ENCODE measurements at places on chromosomes 4 and X.

- no peak for DNase-seq
Observed at GRCh38 chr4:43758836-43759235, 689.8 kb downstream of the KCTD8 start.

DNA sequence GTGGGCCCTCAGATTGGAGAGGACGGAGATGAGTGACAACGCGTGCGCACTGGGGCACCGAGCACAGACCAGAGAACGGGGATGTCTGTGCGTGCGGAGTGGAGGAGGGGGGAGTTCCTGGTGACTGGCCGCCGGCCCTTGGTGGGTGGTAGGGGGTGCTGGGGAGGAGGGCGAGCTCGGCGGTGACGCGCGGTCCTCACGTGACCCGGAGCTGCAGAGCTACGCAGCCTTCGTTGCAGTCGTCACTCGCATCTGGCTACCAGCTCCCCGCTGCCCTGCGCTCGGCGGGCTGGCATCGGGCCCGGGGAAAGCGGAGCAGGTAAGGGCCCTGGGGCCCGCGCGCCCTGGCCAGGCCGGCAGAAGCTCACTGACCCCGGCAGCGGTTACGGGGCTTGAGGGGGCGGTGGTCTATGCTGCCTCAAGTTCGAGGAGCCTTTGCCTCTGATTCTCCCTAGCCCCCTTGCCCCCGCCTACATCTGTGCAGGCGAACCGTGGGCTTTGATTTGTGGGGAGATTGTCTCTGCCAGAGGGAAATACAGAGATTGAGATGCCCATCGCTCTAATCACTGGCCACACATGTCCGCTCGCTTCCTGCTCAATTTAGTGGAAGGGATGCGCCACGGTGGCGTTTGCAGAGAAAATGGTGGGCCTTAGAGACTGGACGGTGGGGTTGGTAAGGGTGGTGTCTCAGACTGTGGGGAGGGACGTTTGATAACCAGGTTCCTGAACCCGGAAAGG is at the start of gene ARMCX4:
ARMCX4 (plus strand) TSS at position 245 of the 738 bp plus-strand sequence. CDS start 3,134 bp downstream, outside the sequence.
- DNase-seq = no peak

GRCh38 chr4:68905939-68906779 is 45.4 kb downstream of the UGT2A3 start:
- DNase-seq = no peak

- DNase-seq = no peak
Observed at GRCh38 chr4:87038837-87039615, 104.2 kb downstream of the AFF1 start.

DNA sequence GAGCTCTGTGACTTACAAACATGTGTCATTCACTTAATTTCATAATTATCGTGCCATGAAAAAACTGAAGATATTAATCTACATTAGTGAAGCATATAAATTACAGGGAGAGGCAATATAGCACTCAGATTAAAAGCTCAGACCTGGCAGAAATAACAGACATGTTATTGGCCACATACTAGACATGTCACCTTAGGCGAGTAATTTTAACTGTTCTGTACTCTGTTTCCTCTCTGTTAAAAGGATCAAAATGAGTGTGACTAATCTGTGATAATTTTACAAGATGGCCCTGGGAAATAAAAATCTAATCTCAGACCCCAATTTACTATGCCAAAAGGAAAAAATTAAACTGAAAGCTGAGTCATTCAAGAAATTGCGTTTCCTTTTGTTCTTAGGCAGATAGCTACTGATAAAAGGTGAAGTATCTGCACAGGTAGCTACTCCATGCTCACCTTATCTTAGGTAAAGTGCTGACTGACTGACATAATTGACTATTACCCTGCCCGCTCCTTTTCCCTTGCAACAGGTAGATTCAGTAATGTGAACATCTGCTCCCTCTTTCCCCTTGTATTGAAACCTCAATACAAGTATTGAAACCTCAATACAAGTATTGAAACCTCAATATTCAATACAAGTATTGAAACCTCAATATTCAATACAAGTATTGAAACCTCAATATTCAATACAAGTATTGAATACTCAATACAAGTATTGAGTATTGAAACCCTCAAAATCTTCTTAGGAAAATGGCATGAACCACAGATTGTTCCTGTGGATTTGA is 33.2 kb downstream of the RELL1 start:
- no peak for DNase-seq

GRCh38 chr4:145498430-145498829 is 16.8 kb downstream of the SMAD1 start:
- DNase-seq = no peak

- no peak for DNase-seq
Observed at GRCh38 chr4:123616951-123617461, 220.4 kb downstream of the SPRY1 start.

DNA sequence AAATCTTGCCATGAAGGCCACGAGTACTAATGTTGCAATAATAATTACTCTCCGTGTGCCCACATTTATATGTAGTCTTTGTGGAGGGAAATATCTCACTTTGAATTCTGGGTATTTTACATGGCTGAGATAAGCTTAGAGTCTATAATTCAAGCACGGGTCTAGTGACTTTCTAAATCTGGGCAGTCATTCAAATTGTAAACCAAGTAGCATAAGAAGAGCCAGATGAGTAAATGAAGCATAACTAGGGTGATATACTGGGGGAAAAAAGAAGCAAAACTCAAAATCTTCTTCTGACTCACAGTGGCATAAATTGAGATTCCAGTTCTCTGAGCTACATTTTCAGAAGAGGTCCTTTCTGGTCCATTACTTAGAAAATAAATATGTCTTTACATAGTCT is 53.0 kb downstream of the MAPK10 start:
- no peak for DNase-seq

GRCh38 chr4:120873554-120873953 is 49.0 kb downstream of the PRDM5 start:
- no peak for DNase-seq

GRCh38 chr4:101208171-101208570 is 139.2 kb downstream of the PPP3CA start:
- DNase-seq = no peak

- no peak for DNase-seq
Observed at GRCh38 chr4:35793045-35793722, 451.1 kb downstream of the ARAP2 start.

GRCh38 chr4:152106113-152106763 is 345.4 kb upstream of the GATB start:
- no peak for DNase-seq

DNA sequence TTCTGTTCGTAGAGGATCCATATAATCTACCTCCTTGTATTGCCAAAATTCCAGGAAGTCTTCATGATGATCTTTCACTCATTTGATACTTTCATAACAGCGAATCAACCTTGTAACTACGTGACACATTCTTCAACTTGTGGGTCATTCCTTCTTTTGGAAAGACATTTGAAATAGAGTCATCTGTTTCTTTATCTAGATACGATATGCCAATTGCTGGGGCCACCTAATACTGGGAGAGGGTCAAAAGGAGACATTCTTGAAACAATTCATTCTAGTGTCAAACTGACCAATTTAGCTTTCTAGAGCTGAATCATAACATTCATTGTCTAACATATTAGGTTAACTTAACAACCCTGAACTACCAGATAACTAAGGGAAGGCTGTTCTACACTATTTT is 62.9 kb upstream of the SMAD1 start:
- DNase-seq = no peak

DNA sequence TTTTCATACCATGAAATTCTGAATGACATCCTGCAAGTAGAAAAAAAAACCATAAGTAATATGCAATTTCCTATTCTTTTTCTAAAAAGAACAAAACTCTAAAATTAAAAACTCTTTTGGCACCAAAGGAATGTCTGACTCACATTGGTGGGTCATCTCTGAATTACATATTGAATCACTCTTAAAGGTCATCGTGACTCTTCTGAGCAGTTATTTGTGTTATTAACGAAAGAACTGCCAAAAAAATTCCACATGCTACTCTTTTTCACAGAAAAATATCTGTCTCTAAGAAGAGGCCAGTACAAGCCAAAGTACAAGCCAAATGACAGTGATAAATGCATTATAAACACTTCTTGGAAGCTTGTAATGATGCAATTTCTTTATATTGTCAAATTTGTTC is 282.2 kb downstream of the GUCY2F start:
- DNase-seq = no peak

DNA sequence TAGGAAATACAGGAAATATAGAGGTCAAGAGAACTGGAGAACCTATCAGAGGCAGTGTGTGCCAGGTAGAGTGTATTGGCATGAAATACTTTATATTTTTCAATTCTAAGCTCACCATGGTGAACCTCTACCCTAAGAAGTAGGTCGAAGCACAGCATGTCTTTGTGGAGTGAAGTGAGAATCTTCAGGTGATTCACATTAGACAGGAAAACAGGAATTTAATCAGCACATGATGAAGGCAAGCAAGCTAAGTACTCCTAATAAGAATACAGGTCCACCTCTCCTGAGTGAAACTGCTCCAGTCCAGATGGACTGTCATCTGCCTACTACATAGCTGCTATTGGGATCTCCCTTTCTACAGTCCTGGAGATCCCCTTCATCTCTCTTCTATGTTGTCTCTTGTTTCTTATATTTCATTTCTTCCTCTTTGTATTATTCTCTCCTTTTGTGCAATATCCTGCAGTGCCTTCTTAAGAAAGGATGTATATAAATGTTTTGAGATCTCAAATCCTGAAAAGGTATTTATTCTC is 159.0 kb downstream of the LRBA start:
- no peak for DNase-seq

DNA sequence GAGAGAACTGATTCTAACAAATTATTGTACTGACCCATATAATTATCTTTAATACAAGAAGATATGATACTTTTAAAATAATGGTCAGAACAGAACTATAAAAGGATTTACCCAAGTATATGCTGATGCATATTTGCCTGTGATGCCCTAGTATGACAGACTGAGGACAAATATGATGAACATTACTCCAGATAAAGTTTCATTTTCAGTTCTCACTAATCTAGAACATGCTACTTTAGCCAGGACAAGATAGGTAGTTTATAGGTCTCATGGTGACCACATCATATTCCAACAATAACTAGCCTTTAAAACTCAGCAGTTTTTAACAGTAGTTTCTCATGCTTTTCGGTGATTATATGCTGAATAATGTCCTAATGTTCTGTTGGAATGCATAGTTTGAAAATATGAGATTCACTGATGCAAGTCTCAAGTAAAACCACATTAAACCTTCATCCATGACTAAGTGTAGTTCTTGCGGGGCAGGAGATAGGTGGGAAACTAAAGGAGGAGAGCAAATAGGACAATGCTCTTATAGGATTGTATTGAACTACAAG is 295.2 kb upstream of the AGA start:
- no peak for DNase-seq

- DNase-seq = no peak
Observed at GRCh38 chr4:41443340-41444079, 94.4 kb upstream of the LIMCH1 start.

- DNase-seq = no peak
Observed at GRCh38 chr4:52641854-52642563, 17.1 kb downstream of the USP46 start.
